ENCODE measurements at places on chromosomes 2 and 18.

GRCh38 chr18:11040823-11041656 is 108.3 kb downstream of the PIEZO2 start:
- DNase-seq: no peak

- DNase-seq: no peak
These were observed 17.7 kb upstream of the ATG16L1 start for GRCh38 chr2:233233618-233234230.

DNA sequence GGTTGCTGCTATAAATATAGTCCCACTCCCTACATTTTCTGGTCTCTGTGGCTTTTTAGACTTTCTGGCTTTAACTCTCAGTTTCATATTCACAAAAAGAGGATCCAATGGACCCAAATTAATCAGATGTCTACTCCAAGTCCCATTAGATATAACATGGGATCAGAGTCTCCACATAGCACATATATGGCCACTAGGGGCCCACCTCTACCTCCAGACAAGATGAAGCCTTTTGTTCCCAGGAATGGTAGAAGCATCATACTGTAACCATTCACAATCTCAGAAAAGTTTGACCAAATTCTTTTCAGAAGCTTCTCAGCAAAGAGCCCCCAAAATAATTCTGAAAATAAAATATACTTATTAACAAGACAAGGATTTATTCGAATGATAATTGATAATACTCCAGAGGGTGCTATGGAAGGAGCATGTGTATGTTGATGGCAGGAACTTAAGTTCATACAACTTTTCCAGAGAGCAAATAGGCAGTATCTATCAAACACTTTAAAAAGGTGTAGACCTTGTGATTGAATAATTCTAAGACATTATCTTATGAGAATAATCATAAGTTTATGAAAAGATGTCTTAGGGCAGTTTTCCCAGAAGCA is 382.3 kb upstream of the CRIM1 start:
- no peak for DNase-seq

DNA sequence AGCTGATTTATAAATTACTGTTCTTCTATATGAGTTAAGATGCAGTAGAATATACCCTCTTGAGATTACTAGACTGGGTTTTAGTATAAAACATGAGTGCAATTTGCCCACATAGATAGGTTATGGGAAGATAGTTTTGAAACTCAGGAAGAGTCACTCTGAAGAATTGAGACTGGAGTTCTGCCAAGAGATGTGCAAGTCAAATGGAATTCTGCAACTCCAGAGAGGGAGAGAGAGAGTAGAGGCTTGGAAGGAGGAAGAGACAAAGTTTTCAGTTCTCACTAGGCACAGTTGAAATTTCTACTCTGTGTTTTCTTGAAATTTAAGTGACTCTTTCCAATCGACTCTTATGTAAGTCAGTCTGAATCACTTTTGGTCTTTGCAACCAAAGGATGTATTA is 878.8 kb downstream of the TSN start:
- peak; percentile 3 for DNase-seq

GRCh38 chr2:24542269-24542872 is 51.3 kb downstream of the NCOA1 start:
- DNase-seq: no peak

GRCh38 chr2:61978522-61978921 is 73.0 kb downstream of the COMMD1 start:
- DNase-seq: no peak

DNA sequence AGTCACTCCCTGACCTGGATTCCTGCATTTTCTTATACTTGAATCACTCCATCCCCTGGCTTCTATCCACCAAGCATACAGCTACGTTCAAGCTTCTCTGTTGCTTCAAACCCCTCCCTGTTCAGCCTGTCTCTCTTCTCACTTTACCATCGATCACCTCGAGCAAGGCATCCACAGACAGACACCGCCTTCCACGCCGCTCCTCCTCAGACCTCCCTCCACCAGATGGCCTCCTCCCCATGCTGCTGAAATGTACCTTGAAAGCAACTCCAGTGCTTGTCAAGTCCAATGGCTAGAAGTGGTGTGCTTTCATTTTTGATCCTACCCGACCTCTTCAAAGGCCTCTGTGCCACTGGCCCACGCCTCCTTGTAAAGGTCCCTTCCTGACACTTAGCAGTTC is 131.3 kb upstream of the ACAA2 start:
- no peak for DNase-seq

GRCh38 chr2:120736202-120736623 is 545 bp downstream of the GLI2 start:
- DNase-seq: no peak

GRCh38 chr2:28697602-28698149 is 54.0 kb upstream of the PPP1CB start:
- no peak for DNase-seq

DNA sequence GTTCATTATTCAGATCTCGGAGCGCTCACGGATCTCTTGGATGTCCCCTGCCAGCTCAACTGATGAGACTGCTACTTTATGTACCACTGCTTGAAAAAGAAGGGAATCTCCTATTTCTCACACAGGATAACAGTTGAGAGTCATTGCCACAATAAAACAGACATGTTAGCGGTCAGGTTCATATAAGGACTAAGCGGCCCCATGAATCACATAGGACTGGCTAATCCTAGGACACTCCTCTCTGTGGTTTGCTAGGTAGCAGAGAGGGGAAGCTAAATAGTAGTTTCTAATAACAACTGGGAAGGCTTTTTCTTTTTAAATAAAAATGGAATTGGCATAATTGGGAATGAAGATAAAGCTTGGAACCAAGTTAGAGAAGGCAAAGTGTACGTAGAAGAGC is 15.9 kb upstream of the TGFA start:
- peak; percentile 84 for DNase-seq

- DNase-seq: no peak
These were observed 11.8 kb downstream of the PLEKHM3 start for GRCh38 chr2:208013285-208014178.

GRCh38 chr2:46460241-46460921 is 19.0 kb upstream of the TMEM247 start:
- no peak for DNase-seq

DNA sequence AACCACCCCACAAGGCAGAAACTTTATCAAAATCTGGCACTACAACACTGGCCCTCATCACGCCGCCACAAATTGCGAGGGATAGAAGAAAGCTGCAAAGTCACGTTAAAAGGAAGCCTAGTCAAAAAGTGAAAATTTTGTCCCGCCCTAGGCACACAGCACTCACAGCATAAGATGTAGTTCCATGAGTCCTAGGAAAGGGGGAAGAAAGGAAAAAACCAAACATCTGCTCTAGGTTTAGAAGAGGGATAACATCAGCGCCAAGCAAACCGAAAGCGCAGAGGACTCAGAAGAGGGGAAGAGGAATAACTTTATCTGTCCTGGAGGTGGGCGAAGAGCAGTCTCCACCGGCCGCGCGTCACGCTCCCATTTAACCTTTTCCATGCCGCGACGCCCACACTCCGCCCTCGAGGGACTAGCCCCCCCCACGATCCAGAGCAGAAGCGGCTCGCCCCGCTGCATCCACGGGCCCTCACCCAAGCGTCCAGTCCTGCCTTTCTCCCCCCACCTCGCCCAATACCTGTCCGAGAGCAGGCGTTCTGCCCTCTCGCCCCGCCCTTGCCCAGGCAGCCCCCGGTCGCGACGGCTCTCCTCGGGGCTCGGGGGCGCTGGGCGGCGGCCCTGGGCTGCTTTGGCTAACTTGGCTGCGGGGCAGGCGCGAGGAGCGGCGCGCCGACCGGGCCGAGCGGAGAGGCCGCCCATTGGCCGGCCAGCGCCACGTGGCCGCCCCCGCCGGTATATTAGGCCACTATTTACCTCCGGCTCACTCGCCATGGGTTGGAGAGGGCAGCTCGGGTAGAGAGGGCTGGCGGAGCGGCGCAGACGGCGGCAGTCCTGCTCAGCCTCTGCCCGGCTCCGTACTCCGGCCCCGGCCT is at the start of gene HOXD1:
TSS of gene HOXD1 (plus strand) at position 770 of the 875 bp plus-strand sequence. CDS start 134 bp downstream, outside the sequence.
- DNase-seq: no peak

- no peak for DNase-seq
These were observed 141.5 kb downstream of the NCKAP5 start for GRCh38 chr2:133426791-133427190.

- no peak for DNase-seq
These were observed 21.0 kb upstream of the RHOB start for GRCh38 chr2:20425884-20426283.

All from epithelial cell of prostate (primary cell).